Inflammatory macrophage (primary cell): ENCODE measurements at places on chromosomes 4 and X.
A peak's percentile ranks its signal among the peaks of the same experiment; 100 is the strongest.

- DNase-seq, result no peak
Measured at GRCh38 chr4:162422312-162422711, 258.5 kb upstream of the FSTL5 start.

DNA sequence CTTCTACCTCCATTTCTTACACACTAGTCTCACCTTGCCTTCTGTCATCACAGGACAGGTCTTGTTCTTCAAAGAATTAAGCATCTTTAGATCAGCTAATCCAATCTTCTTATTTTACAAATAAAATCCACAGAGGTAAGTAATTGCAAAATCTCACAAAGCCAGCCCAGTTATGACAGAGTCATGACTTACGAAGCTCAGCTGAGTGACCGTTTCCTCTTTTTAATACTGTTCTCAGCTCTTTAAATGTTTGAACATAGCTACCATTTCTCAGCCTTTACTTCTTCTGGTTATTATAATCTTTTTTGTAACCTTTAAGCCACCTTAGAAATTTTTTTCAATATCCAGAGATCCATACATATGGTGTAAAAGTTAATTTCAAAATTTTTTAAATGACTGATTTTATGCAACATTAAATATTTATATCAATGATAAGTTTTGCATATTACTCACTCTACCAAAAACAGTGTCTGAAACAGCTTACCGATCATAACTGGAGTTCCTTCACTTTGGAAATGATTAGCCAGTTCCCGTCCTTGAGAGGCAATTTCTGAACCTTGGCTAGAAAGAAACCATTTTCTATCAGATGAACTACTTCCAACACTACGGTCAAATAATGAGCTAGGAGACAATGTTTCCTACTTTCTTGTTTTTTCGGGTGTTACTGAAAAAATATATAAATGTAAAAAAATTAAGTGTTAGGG, 8.8 kb downstream of the ANKRD37 start:
- peak; percentile 64 for DNase-seq

DNA sequence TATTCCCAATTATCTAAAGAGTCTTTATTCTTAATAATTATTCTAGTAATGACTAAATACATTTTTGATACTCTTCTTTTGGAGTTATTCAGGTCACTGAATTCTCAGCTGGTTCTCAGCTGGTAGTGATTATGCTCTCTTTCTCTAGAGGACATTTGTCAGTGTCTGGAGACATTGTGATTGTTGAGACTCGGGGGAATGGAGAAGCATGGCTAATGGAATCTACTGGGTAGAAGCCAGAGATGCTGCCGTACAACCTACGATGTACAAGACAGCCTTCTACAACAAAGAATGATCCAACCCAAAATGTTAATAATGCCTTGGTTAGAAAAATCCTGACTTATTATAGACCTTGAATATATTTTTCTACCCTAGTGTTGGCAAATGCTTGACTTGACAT, 149.2 kb upstream of the ANKRD50 start:
- DNase-seq, result no peak

DNA sequence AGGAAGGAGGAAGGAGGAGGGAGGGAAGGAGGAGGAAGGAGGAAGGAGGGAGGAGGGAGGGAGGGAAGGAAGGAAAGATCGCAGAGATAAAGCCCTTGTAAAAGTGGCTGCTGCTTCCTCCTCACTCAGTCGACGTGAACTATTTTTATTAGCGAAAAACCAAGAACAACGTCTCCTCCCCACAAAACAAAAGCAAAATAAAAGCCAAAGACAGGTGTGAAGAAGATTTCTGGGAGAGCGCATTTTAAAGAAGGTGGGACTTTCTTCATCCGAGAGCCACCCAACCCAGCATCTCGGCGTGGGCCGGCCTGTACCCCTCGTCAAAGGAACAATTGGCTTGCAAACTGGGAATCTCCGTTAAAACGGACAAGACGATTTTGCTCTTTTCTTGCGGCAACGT, 40.7 kb upstream of the ASMTL start:
- DNase-seq, result no peak

- DNase-seq, result no peak
Measured at GRCh38 chr4:184251670-184251980, 34.0 kb upstream of the ENPP6 start.

- DNase-seq, result no peak
Measured at GRCh38 chr4:173464481-173464880, 65.5 kb downstream of the HAND2 start.

- no peak for DNase-seq
Measured at GRCh38 chrX:41148553-41148952, 63.3 kb downstream of the USP9X start.

- DNase-seq, result no peak
Measured at GRCh38 chr4:17280261-17281018, 231.4 kb downstream of the QDPR start.

DNA sequence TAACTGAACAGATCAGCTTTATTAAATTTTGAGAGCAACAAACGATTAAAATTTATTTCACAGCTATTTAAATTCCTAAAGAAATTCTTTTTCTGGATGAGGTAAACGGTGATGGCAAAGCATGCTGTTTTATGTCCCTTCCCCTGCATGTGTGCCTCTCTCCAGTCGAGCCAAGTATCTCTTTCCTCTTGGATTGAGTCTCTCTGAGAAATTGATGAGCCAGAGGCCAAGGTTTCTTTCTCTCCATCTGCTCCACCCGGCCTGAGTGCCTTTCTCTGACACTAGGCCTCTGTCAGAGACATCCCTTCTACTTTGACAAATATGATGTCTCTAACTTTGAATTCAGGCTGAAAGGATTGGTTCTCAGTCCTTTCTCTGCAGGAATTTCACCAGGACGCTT, 42.6 kb upstream of the PARM1 start:
- no peak for DNase-seq

DNA sequence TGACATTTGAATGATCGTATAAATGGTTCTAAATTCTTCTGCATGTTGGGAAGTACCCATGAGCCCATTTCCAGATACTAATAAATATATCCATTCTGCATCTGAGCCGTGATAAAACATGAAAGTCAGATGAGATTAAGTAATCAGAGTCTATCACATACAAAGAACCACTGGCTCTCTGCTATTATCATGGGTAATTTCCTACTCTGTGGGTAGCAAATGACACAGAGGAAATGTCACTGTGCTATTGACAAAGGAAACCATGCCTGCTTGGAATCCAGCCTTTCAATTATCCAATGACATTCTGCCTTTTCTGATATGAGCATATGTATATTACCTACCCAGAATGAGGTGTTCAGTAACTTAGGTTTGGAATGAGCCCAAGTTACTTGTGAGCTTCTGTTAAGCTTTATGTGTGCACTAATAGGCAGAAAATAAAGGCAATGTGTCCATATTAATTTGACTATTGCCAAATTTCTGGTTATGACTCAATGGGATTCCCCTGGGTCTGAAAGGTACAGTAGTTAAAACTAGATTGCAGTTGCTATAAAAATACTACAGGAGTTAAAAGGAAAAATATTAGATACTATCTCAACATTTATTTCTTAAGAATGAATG, 238.7 kb upstream of the KCNIP4 start:
- no peak for DNase-seq

DNA sequence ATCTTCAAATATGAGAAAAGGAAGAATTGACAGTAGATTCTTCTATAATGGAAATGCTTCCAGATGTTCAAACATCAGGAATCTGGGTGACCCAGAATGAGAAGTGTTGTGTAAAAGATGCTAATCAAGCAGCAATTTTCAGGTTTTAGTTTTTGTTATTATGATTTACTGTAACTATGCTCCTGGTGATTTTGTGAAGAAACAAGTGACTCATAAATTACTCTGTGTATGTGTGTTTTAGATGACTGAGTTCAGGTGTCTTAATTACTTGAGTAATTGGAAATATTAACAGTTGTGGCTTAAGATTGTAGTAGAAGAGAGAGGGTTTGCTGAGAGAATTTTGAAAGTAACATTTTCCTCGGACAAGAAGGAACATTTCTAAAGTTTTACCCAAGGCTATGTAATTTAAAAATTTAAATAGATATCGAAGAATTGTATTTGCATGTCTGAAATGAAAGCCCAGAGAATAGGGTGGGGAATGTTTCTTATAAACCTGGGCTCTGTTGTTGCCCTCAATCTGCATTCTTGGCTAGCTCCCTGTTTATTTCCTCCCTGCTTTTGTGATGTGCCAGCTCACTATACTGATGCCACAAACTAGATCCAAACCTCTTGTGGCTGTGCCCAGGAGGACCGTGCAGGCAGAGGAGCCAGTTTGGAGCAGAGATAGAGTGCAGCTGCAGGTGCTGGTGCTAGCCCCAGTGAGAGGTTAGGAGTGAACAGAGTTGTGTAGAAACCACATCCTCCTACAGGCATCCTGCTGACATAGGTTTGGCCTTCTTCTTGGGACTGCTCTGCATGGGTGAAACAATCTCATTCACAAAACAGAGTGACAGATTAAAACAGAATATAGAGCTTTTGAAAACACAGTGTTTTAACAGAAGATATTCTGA, 25.4 kb upstream of the TNIP3 start:
- no peak for DNase-seq

GRCh38 chr4:23022032-23022431, 329.3 kb downstream of the GBA3 start:
- DNase-seq, result no peak

GRCh38 chr4:22334155-22334554, 181.7 kb downstream of the ADGRA3 start:
- DNase-seq, result no peak

DNA sequence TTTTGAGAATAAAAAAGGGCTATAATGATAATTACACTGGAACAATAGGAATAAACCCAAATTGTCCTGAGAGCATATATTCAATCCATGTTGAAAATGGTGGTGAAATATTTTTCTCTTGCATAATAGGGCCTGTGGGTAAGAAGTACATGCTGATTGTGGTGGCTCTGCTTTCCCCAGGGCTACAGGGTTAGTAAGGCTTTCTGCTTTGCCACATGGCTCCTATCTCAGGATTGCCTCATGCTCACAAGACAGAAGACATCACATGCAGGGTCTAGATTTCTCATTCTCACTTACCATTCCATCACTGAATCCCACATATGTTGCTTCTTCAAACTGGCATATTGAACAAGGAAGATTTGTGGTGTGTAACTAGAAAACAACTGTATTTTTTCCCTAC, 12.4 kb upstream of the VEGFC start:
- no peak for DNase-seq

GRCh38 chrX:75623535-75623934, 100.7 kb upstream of the ZDHHC15 start:
- DNase-seq, result no peak

DNA sequence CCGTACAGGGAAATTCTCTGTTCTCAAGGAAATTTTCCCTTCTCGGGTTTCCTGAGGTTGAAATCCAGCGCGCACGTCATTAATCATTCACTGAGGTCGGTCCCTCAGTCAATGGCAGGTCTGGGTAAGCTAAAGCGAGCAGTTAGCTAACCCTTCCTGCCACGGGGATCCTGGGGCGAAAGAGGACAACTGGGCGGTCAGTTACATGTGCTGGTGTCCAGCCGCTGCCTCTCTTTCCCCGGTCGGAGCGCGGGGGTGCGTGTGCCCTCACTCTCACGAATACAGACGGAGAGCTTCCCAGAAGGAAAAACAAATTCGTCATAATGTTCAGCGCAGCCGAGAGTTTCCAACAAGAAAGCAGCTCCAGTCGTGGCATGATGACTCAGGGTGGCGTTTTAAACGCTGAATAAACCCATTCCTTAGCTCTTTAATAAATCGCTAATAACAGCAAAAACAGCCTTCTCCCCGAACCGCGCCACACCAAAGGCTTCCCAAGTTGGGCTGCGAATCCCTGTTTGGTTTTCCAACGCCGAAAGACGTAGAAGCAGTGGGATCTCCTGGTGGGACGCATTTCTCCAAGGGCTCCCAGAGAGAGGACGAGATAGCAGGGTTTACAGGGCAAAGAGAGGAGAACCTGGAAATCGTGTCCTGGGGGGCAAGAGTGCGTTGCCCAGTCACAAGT, 752 bp upstream of the FGF5 start:
- DNase-seq, result peak; percentile 2
